ENCODE measurements at places on chromosomes 11 and 22.
A peak's percentile ranks its signal among the peaks of the same experiment; 100 is the strongest.

- no peak for DNase-seq
Measured at GRCh38 chr11:134583397-134583990, 171.5 kb upstream of the B3GAT1 start.

DNA sequence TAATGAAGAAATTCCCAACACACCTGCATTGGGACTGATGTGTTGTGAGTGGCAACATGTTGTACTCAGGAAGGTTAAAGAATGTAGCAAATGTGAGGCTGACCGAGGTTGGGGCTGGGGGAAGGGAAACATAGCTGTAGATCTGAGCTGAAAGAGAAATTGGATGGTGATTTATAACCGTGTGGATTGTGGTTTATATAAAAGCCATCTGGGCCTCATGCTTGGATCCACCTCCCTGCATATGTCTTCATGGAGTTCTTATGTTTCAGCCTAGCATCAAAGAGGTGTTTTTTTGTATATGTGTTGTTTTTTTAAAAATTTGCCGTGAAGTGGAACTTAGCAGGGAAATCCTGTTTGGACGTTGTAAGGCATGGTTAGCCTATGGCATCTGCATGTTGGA lies 141.3 kb downstream of the NAV2 start:
- peak; percentile 23 for DNase-seq

DNA sequence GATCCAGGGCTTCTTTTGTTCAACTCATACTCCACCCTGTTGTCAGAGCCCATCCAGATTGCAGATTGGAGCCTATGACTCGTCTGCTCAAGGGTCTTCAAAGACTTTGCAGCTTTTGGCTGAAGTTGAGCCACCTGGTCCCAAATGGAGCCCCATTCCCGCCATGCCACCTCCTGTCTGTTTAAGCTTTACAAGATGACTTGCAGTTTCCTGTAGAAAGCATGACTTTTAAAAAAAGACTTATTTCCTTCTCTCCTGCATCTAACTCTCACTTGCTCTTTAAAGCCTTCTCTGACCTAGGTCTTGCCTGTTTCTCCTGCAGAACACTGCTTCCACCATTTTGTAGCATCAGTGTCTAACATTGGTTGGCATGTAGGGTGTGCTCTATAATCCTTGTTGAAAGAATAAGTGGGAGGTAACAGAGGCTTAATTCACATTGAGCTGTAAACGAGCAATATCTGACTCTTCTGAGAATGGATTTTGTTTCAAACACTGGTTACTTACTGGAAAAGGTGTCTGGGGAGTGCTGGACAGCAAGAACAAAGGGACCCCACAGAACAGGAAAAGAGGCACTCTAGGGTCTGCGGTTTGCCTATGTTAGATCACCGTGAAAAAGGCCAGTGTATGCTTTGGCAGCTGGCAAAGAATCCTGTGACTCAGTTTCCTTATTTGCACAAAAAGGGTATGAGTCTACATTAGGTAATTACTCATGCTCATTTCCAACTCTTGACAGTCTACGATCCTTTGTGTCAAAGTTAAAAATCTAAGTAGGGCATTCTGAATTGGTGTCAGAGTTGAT lies 30.3 kb downstream of the NF2 start:
- peak; percentile 77 for DNase-seq

GRCh38 chr11:130524132-130524790 lies 75.8 kb downstream of the ADAMTS15 start:
- DNase-seq, result no peak

GRCh38 chr11:106493751-106494150 lies 416.3 kb downstream of the AASDHPPT start:
- peak; percentile 30 for DNase-seq

DNA sequence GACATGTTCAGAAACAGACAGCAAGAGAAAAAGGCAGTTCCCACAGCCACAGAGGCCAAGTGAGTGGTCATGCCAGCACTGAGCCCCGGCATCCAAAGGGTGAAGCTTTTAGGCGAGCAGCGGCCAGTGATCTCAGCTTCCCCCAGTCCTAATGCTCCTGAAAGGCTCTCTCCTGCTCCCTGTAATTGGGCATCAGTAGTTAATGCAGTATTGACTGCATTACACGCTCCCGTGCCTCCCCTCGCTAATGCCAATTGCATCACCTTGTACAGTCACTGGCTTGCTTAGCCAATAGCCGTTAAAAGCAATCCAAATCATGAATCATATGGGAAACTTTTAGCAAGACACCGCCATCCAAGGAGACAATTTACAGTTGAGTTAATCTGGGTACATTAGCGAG lies 4.9 kb downstream of the LMO1 start:
- DNase-seq, result peak; percentile 24

DNA sequence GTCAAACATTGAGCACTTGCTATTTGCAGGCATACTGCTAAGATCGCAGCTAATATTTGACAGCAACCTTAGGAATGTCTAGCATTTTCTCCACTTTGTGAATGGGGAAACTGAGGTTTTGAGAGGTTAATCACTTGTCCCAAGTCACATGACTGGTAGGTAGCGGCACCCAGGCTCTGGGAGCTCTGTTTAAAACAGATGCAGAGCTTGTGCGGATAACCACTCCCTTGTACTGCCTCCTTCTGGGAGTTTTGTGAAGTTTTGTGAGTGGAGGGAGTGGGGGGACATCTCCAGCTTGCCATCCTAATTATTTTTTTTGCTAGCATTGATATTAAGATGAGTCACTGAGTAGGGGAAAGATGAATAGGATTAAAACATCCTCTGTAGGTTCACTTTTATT lies 134.7 kb downstream of the GRIK4 start:
- no peak for DNase-seq

GRCh38 chr11:26323837-26324236 lies 8.1 kb upstream of the ANO3 start:
- no peak for DNase-seq

GRCh38 chr22:38724926-38725571 lies 19.3 kb downstream of the GTPBP1 start:
- DNase-seq, result peak; percentile 43

DNA sequence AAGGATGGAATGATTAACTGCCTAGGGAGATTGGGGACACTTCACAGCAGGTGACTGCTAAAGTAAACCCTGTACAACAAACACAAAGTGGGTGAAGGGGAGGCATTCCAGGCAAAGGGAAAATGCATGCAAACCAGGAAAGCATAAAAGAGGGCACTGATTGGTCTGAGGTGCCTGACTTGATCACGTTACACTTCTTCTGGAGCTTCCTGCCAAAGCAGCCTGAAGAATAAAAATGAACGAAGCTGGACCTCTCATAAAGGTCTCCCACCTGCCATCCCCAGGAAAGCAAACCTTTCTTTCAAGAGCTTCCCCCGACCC lies 46.7 kb upstream of the SCUBE2 start:
- DNase-seq, result no peak

DNA sequence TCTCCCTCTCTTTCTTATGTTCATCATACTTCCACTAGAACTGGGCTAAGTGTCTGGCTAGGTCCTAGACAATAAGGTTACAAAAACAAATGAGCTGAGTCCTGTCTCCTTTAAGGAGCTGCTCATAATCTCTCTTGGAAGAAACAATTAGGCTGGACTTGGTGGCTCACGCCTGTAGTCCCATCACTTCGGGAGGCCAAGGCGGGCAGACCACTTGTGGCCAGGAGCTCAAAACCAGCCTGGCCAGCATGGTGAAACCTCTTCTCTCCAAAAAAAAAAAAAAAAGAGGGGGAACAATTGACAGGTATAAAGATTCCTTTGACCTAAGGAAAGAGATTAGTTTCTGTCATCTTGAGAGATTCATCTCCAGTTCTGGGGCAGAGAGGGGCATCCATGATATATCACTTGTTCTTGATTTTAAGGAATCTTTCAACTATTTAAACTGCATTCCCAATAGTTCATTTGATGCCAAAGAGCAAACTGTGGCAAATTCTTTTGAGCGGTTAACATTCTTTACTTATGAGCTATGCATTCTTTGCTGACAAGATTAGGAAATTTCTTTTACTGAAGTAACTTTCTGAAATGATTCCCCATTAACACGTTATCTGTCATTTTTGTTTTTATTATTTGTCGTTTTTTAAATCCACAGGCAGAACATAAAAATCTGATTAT lies 125.5 kb downstream of the C11orf87 start:
- peak; percentile 75 for DNase-seq

DNA sequence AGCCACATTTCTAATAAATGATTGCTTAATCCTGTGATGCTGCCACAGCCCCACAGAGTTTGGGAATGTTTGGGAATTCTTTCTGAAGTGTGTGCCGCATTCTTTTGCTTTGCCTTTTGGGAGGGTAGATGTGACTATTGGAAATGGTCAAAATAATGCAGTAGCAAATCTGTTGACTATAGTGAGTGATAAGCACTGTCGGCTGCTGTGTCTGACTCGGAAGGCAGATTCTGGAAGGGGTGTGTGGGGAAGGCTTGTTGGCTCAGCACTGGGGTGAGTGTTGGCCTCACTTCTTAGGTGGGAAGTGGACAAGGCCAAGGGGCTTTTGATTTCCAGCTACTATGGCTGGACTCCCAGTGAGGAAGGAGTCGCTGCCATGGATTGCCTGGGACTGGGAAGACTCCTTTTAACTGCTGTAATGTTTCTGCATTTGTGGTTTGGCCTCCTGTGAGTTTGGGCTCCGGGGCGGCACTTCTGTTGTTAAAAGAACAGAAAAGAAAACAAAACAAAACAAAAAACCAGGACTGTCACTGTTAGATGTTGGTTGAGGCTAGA lies 20.1 kb downstream of the ZBTB16 start:
- DNase-seq, result peak; percentile 76

- DNase-seq, result peak; percentile 79
Measured at GRCh38 chr11:13338019-13338426, 60.4 kb downstream of the BMAL1 start.

DNA sequence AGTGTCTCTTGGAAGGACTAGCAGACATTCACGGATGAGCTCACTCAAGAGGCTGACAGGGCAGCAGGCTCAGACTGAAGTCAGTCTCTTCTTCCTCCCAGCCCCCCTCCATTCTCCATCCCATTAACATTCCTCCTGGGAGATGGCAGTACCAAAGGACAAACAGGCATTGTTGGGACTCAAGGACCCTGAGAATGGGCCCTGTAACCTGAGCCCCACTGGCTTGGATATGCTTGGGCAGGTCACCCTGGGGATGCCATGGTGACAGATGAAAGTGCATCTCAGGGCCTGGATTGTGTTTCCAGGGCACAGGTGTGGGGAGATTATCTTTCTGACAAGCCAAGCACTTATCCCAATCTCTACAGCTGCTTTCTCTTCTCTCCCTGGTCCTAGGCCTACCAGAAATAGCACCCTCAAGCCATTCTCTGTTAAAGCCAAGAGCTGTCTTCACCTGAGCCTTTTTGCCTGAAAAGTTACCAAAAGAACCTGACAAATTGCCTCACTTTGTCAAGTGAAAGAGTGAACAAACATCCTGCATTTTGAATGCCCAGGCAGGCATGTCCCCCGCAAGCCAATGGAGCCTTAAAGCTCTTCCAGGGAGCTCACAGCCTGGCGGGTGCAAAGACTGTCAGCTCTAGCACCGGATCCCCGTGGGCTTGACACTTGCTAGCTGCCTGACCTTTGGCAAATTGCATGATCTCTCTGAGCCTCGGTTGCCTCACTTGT lies 366.0 kb upstream of the NARS2 start:
- DNase-seq, result no peak

GRCh38 chr11:57604296-57605027 lies 7.0 kb downstream of the SERPING1 start:
- no peak for DNase-seq

DNA sequence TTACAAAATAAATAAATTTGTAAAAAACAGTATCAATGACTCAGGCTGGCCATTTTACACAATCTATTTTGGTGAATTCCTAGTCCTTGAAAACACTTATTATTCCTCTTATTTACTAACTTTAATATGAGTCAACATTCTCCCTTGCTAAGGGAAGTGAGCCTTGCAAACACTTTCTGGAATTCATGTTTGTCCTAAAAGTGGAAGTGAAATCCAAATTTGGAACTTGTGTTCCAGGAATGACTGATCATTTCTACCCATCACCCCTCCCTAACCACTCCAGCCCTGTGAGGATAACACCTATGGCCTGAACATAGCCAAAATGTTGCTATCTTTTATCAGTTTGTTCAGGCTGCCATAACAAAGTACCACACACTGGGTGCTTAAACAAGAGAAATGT lies 83.1 kb downstream of the OR5AK2 start:
- DNase-seq, result no peak

DNA sequence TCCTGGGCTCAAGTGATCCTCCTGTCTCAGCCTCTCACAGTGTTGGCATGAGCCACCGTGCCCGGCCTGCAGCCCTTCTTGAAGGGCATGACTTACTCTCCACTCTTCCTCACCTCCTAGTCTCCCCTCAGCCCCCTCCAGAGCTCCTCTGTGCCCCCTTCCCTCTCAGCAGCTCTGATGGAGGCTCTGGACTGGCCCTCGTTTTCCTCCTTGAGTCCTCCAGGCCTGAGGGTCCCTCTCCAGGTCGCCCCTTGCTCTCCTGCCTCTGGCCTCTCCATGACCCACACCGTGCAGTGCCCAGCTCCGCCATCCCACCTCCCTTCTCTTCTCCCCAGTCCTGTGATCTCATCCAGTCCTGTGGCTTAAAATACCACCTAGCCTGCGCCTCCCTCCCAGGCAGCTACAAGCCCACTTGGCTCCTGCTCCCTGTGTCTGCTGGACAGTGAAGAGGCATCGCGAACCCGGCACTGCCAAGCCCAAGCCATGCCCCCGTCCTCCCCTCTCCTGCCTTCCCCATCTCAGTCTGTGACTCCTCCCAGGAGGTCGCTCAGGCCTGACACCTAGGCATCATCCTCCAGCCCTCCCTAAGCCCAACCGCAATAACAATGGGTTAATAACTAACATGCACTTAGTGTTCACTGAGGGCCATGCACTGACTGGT lies 11.9 kb downstream of the KCNJ4 start:
- DNase-seq, result no peak

- no peak for DNase-seq
Measured at GRCh38 chr11:75503531-75504099, 22.1 kb downstream of the GDPD5 start.

DNA sequence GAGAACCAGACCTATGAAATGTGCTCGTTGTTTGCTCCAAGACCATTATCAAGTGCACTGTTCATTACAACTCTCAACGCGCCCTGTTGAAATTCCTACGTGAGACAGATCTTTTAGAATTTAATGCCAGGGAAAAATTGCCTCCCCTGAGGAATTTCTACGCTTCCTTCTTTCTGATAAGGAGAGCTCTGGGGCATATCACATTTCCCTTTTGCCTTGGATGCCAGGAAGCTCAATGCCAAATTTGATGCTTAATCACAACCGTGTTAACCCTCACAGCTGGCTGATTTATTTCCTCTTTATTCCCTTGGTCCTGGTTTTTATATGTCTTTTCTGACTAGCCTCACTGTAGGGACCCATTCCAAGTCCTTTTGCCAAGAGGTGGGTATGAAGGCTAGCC lies 109.4 kb downstream of the MICAL2 start:
- no peak for DNase-seq

- DNase-seq, result peak; percentile 44
Measured at GRCh38 chr11:61334434-61335354, 1.7 kb downstream of the TKFC start.

DNA sequence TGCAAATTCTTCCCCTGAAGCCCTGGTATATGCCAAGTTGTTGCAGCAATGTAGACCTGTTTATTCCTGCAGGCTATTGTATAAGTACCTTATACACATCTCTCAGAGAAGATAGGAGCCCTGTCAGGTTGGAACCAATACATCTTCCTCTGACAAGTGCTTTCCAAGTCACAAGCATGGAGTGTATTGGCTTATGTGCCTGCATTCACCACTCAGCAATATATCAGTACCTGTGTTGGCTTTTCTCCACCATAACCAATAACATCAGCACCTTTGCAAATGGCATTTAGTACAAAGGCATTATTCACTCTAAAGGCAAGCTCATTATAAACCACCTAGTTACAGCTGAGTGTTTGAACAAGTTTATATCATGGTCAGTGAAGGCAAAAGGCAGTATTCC lies 611.7 kb upstream of the CNTN5 start:
- no peak for DNase-seq

GRCh38 chr22:42410708-42411107 lies 21.5 kb downstream of the NFAM1 start:
- DNase-seq, result no peak
